ENCODE measurements at places on chromosomes 4 and X.

GRCh38 chrX:93591398-93591797 is 82.0 kb downstream of the NAP1L3 start:
- DNase-seq, result no peak

DNA sequence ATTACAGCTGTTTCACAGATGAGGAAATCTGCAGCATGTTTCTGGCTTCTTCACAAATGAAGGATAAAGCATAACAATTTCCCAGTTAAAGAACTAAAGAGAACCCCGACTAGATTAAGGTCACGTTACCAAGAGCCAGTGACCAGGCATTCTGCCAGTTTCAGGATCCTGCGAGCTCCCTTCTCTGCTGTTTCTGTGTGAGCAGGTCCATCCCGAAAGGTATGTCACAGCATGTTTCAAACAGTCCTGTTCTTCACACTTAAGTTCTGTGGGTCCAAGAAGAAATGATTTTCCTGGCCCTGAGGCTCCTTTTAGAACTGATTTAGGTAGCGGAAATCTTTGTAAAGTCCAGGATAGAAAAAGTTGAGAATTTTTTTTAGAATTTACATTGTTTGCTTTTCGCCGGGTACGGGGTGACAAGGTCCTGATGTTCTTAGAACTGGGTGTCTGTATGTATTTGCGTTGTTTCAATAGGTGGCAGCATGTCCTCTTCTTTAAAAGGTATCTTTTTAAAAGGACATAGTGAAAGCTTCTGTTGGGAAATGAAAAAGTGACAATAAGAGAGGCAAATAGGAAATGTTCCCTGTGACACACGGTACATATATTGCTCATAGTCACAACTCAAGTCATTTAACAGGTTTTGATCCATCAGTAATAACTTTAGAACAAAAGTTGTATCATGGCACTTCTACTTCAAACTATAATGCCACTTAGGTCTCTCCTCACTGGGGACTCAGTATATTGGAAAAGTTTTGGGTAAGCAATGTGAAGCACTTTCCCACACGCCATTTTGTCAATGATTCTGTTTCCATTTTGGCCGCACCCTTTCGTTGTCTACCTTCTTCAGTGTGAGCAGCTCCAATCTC is 18.4 kb downstream of the IL21 start:
- DNase-seq, result no peak

DNA sequence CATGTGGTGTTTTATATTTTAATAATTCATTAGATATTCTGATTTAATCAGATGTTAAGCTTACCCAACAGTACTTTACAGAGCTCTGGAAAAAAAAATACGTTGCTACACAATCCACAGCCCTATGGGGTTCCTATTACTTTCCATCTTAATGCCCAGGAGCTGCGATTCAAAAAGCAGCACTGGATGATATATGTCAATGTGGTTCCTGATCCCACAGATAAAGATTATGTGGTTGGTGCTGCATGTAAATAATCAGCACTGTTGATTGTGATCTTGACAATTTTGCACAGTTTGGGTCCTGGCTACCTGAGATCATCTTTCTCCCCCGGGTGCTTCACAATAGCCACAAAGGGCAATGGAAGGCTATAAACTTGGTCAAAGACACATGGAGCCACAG is 72.7 kb upstream of the DCLK2 start:
- DNase-seq, result no peak

GRCh38 chr4:102511830-102512605 is 10.9 kb downstream of the NFKB1 start:
- DNase-seq, result no peak

GRCh38 chr4:127656047-127656680 is 23.4 kb downstream of the INTU start:
- DNase-seq, result no peak

DNA sequence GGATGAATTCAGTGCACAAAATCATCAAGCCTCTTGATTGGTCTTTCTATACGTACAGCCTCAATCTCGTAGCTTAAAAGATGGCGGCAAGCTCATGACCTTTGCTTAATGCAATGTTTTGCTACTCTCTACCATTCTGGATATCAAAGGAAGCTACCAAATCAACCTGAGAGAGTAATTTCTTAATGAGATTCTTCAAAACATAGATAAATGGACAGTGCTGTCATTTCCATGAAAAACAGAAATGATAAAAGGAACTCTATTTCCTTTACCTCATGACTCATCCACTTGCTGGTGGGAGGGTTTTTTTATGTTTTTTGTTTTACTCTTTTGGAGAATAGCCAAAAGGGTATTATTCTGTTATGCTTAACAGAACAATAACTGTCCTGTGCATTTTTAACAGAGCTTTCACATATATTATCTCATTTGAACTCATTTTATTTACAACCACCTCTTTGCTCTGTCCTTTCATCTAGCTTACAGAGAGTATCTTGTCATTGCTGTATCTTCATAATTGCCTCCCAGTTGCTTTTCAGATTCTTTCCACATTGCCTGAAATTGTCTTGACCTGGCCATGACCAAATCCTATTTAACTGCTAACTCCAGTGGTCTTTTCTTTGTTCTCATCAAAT is 138.6 kb upstream of the GPR101 start:
- no peak for DNase-seq

DNA sequence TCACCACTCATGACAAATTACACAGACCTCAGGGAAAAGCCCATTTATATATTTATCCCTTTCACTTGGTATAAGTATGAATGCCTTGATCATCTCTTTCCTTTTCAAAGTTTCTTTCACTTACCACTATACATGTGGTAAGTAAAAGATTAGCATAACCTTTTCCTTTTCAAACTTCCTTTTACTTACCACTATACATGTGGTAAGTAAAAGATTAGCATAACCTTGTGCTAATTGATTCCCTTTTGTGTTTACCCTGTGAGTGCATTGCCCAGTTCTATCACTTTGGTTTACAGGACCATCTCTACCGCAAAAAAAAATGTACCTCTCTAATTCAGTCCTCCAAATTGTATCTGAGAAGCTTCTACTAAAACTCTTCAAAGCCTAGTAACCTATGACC is 32.7 kb upstream of the TCEANC start:
- DNase-seq, result no peak

GRCh38 chr4:123446865-123447474 is 50.4 kb downstream of the SPRY1 start:
- DNase-seq, result no peak

DNA sequence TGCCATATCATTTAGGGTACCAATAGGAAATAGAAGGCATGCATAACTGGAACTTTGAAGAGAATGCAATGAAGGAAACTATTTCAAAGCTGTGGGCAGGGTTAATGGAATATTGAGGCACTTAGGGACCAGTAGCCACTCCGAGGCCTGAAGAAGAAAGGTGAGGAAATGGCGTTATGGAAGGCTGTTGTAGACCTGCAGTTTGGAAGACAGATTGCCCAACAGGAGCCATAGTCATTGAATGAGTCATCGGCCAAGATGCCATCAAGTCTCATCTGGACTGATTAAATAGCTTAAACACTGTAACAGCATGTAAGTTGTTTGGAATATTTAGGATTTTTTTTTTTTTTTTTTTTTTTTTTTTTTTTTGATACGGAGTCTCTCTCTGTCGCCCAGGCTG is 11.6 kb downstream of the CXCL13 start:
- DNase-seq, result no peak

DNA sequence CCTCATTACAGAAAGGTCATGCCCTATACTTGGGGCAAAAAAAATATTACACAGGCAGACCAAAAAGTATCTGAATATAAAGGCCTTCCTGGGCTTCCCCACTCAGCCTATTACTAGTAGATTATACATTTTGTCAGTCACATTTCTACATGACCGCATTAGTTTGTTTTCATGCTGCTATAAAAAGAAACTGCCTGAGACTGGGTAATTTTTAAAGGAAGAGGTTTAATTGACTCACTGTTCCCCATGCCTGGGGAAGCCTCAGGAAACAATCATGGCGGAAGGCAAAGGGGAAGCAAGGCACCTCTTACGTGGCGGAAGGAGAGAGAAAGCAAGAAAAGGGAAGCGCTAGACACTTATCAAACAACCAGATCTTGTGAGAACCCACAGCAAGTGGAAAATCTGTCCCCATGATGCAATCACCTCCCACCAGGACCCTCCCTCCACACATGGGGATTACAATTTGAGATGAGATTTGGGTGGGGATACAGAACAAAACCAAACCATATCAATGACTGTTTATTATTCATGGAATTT is 1312.0 kb downstream of the PCDH7 start:
- no peak for DNase-seq

- DNase-seq, result no peak
Measured at GRCh38 chr4:46956451-46956850, 36.9 kb downstream of the GABRA4 start.

GRCh38 chr4:124199755-124200154 is 512.8 kb downstream of the ANKRD50 start:
- no peak for DNase-seq

DNA sequence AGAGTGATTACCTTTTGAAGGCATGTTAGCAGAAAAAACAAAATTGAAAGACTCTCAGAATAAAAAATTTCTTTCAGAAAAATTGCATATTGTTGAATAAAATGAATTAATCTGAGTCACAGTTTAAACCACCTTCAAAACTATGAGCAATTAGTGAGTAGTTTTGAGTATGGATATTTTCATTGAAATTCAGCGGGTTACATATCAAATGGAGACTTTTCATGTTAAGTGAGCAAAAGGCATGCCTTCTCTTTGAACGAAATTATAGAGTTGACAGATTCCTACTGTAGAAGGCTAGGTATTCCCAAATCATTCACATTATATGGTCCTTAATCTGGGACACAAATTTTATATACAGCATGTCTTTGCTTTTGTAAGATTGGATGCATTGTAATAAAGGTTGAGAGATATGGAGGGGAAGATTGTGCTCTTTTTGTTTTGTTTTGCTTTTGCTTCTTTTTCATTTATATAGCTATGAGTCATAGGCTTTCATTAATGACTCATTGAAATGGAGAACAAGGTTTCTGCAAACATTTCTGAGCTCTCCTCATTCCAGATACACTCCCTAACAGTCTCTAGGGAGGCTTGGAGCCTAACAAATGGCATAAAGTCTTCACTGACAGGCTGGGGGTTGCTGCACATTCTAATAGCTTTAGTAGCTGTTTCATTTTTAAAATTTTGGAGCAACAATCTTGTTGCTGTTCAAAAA is 21.6 kb downstream of the PCDH18 start:
- no peak for DNase-seq

DNA sequence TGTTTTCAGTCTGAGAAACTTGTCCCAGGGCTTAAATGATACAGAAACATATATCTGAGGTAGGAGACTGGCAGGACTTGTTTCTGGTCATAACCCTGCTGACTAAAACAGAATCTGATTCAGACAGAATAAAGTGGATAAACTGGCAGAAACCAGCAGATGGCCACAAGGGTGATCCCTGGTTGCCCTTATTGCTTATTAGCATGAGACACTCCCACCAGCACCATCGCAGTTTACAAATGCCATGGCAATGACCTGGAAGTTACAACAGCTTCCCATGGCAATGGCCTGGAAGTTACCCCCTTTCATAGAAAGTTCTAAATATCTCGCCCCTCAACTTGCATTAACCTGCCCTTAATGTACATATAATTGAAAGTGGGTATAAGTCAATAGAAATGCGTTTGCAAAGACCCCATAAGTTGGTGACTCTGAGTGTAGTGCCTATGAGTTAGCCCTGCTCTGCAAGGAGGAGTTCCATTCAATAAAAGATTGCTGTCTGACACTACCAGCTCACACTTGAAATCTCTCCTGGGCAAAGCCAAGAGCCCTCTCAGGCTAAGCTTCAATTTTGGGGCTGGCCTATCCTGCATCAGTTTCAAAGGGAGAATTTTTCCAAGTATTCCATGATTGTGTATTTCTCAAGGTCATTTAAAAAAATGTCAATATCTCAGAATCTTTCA is 52.9 kb upstream of the PAGE5 start:
- no peak for DNase-seq

DNA sequence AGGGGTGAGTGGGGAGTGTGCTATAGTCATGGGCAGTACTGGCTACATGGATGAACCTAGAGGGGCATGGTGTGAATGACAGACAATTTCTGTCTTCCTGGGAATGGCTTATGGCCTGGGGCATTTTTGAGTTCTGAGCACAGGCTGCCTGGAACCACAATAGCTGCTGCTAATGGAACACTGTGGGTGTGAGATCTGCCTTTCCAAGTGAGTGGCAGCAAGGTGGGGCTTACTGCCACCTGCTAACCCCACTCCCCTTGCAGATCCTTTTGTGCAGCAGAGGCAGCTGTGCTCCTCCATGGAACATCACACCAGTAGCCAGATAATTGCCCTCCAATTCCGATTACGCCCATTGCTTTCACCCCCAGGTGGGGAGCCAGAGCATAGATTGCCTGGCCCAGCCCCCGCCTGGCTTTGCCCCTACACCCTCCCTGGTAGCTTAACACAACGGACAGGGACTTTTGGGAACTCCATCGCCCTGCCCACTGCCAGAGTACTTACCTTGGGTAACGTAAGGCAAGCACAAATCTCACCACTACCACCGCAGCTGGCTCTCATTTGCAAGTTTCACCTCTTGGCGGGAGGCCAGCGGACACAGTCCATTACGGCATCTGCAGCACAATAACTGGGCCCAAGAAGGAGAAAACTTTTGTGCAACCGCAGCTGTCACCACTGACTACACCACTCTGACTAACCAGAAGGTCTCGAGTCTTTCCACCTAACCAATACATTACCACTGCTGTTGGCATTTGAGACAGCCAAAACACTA is 421.2 kb upstream of the NWD2 start:
- no peak for DNase-seq

GRCh38 chr4:30818541-30818940 is 98.4 kb downstream of the PCDH7 start:
- DNase-seq, result no peak

DNA sequence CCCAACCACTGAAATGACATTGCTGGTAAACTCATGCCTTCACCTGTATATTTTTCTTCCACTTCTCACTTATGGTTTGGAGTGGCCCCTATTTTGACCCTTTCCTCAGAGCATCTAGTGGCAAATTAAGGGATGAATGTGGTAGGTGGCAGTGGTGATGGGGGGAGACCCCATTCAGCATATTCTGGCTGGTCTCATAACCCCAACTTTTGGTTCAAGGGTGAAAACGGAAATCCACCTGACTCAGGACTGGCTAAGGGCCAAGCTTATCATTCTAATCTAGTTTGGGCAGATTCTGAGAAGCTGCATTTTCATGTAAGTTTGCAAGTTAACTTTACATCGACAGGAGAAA is 47.0 kb upstream of the NSUN7 start:
- DNase-seq, result no peak

DNA sequence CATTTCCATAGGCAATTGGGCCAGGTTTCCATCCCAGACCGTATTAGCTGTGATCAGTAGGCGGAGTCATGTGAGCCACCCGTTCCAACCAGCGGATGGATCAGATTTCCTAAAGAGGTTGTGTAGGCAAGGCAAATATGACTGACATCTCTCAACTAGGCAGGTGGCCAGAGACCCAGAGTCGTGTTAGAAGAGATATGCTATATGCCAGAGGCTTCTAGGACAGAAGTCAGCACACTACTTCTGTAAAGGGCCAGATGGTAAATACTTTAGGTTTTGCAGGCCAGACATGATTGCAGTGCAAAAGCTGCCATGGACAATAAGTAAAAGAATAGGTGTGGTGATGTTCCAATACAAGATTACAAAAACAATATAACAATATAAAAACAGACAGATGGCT is 788.4 kb downstream of the RPA4 start:
- no peak for DNase-seq

GRCh38 chrX:10457092-10457491 is 163.3 kb downstream of the MID1 start:
- DNase-seq, result no peak
